GM12864 (cell line): ENCODE measurements at places on chromosomes 3 and 15.
A peak's percentile ranks its signal among the peaks of the same experiment; 100 is the strongest.

- DNase-seq = no peak
Observed at GRCh38 chr3:66435989-66436388, 64.8 kb downstream of the LRIG1 start.

DNA sequence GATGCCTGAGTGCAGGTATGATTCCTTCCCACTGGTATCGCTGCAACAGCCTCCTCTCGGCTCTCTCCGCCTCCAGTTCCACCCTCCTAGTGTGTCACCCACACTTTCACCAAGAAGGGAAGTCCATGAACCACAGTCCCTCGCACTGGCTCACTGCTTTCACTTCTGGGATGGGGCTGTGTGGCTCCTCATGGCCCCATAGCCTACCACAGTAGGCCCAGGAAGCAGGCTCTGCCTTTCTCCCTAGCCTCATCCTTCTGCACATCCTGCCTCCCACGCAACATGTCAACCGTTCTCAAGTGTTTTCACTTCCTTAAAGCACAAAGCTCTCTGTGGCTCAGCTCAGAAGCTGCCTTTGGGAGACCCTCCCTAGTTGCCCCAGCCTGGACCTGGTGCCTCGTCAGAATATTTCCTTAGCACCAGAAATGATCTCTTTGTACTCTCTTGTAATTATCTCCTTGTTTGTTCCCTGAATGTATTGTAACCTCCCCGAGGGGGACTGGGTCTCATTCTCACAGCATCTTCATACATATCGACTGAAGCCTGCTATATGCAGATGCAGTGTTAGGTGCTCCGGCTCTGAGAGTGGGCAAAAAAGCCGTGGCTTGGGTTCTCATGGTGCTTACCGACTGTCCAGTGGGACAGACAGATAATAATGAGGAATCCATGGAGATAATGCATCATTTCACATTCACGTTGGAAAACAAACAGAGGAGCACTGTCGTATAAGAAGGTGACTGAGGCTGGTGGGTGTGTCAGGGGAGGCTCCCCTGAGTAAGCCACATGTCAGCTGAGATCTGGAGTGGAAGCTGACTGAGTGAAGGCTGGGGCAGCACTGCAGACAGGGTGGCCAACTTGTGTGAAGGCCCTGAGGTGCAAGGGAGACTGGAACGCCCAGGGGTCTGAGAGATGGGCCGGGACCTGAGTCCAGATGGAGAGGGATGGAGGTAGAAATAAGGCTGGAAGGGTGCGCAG lies 107.1 kb downstream of the DGKG start:
- DNase-seq = peak; percentile 73

- no peak for DNase-seq
Observed at GRCh38 chr15:33503681-33504080, 192.9 kb downstream of the RYR3 start.

DNA sequence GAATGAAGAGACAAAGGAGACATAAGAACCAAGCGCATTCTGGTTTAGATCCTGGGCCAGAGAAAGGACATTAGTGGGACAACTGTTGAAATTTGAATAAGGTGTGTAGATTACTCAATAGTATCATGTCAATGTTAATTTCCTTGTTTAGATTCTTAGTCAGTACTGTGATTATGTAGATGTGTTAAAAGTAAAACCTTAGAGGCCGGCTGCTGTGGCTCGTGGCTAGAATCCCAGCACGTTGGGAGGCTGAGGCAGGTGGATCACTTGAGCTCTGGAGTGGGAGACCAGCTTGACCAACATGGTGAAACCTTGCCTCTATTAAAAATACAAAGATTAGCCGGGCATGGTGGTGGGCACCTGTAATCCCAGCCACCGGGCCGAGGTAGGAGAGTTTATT lies 26.7 kb downstream of the CYP8B1 start:
- no peak for DNase-seq

DNA sequence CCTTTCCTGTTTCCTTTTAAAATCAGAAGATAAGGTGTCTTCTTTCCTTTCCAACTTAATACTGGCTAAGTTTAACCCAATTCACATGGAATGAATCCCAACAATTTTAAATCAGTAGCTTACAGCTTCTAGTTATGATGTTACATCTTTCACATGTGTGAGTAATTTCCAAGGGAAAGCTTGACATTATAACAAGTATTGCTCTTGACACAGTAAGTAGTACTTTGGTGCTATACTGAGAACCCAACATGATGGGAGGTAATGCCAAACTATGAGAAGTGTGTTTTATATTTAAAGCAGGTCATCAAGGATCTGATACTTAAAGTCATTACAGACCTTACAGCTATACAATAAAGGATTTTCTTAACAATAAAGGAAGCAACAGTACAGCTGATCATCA lies 29.1 kb downstream of the RABL3 start:
- no peak for DNase-seq

DNA sequence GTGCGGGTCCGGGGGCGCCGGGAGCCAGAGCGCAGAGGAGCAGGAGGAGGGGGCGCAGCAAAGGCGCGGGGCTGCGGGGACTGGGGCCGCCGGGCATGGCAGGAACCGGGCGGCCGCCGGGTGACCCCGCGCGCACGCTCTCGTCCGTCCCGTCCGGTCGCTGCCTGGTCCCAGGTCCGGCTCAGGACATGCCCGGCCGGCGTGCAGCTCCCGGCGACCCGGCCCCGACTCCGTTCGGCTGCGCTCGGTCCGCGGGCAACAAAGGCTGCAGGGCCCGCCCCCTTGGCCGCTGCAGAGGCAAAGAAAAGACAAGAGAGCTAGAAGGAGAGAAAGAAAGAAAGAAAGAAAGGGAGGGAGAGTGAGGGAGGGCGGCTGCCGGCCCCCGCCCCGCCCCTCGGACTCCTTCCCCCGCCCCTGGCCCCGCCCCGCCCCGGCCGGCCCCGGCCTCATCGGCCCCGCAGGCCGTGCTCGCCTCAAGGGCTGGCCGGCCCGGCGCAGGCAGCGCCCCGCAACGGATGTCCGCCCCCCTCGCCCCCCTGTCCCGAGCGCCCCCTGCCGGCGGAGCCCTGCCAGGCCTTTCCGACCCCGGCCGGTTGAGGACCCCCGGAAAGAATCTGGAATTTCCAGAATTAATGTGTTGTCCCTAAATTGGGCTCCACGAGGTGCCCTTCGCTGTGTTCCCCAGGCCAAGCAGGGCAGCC lies at the start of gene ADAMTS7:
TSS of gene ADAMTS7 (minus strand) at position 341 of the 701 bp plus-strand sequence. CDS start at position 97, 244 bp downstream.
- no peak for DNase-seq

GRCh38 chr3:14925729-14926591 lies 21.4 kb upstream of the NR2C2 start:
- peak; percentile 26 for DNase-seq

DNA sequence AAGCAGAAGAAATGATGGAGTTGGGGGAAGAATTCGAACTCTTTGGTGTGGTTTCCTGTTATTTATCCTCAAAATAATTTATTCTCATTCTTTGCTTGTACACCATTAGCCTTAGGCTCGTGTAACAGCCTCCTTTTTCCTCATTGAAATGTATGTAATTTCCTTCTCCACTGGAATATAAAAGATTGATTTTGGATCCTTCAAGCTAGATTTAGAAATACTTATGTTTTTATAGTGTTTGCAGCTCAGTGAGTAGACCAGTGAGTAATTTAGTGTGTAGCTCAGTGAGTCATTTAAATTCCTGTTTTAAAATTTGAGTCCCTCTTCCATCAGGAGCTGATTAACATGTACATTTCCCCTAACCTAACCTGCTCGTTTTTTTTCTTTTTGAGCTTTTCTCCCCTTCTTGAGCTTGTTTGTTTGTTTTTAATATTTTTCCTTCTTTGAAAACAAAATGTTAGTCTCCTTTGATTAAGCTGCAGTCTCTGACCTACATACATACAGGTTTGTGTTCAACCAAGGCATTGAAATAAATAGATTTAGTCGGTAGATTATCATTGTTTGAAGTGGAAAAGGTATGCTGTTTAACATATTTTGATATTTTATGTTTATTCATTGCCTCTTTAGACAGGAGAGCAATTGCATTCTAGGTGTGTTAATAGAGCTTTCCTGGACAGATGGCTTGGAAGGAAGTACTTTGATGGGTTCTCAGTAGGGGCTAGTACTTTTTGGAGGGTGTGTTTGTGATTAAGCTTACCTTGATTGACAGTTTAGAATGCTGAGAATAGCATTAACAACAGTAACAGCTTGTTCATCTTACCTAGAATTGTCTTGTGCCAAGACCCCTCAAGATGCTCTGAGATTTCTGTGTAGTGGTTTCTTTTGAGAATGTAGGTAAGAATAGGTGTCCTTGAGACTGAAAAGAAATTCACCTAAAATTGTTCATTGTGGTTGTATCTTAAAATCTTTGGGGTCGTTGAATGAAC lies 5.9 kb downstream of the USP3 start:
- no peak for DNase-seq
